Urothelium cell line (cell line): ENCODE measurements at places on chromosomes 1 and 21.

DNA sequence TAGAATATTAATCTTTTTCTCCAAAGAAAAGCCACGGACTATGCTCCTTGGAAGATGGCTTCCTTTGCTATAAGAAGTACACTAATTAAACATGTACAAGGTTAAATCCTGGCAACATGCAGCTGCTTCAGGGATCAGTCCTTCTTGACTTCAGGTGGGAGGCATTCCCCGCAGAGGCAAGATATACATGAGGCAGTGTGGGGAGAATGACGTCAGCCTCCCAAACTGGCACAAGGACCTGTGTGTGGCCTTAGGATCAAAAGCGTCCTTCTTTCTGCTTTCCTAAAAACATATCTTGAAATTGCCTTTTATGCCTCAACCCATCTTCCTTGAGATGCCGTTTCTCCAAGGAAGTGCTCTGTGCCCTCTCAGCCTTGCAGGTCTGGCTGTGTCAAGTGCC, 90.3 kb downstream of the WLS start:
- peak; percentile 52 for DNase-seq

DNA sequence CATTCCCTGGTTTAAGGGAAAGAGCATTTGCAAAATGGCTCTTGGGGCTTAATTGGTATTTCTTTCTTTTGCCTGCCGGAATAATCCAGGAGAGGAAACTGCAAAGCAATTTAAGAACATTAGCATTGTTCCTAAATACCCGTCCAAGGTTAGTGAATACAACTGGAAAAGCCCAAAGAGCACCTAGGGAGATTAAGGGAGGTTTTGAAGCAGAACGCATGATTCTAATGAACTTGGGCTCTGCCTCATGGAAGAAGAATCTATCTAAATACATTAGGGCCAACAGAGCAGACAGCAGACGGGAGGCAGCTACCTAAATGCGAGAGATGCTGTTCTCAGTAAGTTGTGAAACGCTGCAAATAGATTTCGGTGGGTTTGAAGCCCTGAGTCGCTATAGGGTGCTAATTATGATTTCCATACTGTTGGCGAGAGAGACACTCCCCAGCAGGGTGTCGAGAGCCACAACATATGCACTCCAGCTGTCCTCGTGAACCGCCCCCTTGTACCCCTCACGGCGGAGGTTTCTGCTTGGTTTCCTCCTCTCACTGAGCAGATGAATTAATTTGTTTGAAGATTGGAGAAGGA, 326.7 kb upstream of the CAMK1G start:
- DNase-seq = no peak

DNA sequence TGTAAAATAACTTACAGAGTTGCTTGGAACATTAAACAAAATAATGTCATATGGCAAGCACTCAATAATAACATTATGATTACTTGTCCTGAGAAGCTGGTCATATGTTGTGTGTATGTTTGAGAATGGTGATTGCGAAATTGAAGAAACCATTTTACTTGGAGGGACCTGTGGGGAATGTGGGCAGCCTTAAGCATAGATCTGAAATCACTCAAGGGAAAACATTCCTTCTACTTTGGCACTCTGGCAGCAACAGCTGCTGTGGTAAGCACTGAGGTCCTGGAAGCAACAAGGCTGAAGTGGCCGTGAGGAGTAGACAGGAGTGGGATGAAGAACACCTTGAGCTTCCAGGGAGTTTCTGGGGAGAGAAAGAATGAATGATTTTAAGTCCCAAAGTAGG, 165.4 kb upstream of the ADAMTS5 start:
- no peak for DNase-seq

- no peak for DNase-seq
Measured at GRCh38 chr1:10471411-10472219, 714 bp downstream of the DFFA start.

GRCh38 chr1:84345220-84345619, 43.7 kb downstream of the SAMD13 start:
- no peak for DNase-seq

- DNase-seq = no peak
Measured at GRCh38 chr1:8461351-8462110, 143.6 kb downstream of the SLC45A1 start.

GRCh38 chr1:61175976-61176375, 93.6 kb downstream of the NFIA start:
- DNase-seq = no peak

DNA sequence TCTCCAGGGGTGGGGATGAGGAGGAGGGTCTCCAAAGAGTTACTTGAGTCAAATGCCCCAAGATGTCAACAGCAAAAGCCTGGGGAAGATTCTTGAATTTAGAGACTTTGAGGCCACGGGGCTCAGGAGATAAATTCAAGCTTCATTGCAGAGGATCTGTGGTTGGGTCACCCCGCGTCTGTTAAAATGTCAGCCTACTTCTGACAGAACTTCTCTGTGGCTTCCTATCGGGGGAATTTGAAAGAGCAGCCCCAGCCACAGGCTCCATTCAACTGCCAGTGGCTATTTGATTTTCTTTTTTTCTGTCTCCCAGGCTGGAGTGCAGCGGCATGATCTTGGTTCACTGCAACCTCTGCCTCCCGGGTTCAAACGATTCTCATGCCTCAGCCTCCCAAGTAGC, 62.5 kb upstream of the EFHD2 start:
- DNase-seq = no peak

DNA sequence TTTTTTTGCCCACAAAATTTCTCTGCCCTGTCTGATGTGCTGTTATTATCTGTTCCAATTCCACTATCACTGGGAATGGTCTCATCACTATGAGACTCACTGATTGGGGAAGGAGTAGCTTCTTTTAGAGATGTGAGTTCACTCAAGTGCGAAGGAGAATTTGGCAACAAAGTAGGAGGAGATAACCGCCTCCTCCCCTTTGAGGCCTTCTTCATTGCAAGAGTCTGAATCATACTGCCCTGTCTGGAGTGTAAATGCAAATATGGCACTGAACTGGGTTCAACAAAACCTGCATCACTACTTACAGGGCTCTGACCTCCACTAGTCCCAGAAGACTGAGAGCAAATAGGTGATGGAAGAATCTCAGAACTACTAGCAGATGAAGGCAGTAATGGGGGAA, 83.4 kb downstream of the ASH1L start:
- DNase-seq = peak; percentile 17

GRCh38 chr1:206954459-206955342, 8.4 kb upstream of the PIGR start:
- no peak for DNase-seq

GRCh38 chr1:67118191-67118590, 16.6 kb downstream of the C1orf141 start:
- DNase-seq = peak; percentile 12

GRCh38 chr1:210792250-210793102, 341.5 kb downstream of the KCNH1 start:
- DNase-seq = peak; percentile 67

DNA sequence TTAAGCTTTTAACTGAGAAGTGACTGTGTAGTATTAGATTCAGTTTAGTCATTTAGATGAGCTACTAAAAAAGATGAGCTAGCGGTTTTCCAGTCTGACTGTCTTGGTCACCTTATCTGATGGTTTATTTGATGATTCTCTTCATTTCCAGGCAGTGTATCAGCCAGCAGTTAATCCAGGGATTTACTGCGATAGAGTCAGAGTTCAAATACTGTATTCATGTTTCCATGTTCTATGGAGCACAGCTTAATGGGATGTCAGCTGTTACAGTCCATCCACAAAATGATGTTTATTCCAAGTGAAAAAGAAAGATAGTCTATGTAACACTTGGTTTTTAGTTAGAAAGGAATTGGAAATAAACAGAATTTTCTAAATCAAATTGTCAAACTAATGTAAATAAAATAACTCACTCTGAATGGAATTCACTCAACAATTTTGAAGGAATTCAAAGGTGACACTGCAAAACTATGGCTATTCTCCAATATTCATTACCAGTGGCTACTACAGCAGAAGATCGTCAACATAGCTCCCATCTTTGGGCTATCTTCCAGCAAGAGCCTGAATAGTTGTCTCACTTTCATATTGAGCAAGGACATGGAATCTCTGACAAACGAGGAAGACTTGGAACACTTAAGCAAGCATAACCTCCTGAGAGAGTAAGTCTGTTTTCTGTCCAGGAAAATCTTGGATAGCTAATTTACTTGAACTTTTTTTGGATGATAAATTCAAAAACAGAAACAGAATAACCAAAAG, 54.6 kb upstream of the DPT start:
- DNase-seq = no peak

DNA sequence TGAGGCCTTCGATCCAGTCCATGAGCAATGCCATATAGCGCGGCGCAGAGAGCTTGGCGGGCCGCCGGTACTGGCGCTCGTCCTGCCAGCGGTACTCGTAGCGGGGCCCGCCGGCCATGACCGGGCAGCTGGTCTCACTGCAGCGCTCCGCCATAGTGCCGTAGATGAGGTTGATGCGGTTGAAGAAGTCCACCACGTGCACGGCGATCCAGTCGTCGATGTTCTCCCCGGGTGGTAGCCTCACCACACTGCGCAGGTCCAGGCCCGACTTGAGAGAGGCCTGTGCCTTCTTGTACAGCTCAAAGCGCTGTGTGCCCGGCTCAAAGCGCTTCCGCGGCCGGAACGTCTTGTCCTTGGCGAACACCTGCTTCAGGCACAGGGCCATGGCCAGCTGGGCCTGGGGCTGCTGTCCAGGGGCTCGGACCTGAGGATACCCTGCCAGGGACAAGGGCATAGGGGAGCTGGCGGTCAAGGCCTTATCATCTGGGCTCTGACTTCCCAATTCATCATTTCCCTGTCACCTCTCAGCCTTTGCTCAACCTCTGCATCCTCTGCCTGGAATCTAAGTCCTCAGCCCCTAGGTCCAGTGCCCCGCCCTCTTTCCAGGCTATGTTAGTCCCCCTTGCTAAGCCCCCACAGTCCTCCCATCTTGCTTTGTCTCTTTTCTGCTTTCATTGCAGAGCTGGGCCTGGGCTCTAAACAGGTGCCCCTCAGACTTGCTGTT, 3.5 kb downstream of the MOB3C start:
- no peak for DNase-seq
